Dermis microvascular lymphatic vessel endothelial cell (primary cell): ENCODE measurements at places on chromosomes 3 and 15. TPM values are rescaled to one million over a fixed set of nuclear protein-coding genes. Genes with fewer than 3 reads are reported as not detected.

GRCh38 chr15:99970891-99971430 lies 237.7 kb upstream of the LYSMD4 start:
- DNase-seq: no peak

The MOBP gene
- total RNA-seq: under 0.01 TPM in 1 of 2 replicates, not detected in the other

The FRMD5 gene
- total RNA-seq: 0.89 and 1.5 TPM in 2 replicates

- DNase-seq: no peak
These were observed 309.7 kb downstream of the LSAMP start for GRCh38 chr3:116135457-116136085.

DNA sequence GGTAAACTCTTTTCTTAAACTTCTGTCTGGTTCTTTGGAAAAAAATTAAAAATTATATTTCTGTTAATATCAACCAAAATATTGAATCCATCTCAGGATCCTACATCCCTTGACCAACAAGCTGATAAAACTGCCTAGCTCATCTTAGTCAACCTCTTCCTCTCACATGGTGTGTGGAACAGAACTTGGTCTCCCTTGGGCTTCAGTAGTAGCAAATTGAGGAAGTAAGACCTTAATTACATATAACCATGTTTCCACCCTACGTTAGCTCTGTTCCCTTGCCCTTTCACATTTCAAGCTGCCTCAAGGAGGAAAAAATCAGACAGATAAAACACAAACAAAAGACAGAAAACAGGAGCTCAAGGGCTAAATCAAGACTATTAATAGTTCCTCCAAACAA lies 116.4 kb downstream of the GREM1 start:
- DNase-seq: no peak

GRCh38 chr3:37183976-37184375 lies 9.6 kb upstream of the LRRFIP2 start:
- DNase-seq: no peak

The HTD2 gene
- 4.1 and 8.1 TPM in 2 replicates for total RNA-seq

GRCh38 chr15:53539878-53540277 lies 219.6 kb downstream of the WDR72 start:
- no peak for DNase-seq

The RAD54L2 gene
- 11.3 and 14.7 TPM in 2 replicates for total RNA-seq

The STIMATE gene
- total RNA-seq: 8.0 and 12.9 TPM in 2 replicates

The FANCD2OS gene
- not detected in 2 replicates for total RNA-seq

DNA sequence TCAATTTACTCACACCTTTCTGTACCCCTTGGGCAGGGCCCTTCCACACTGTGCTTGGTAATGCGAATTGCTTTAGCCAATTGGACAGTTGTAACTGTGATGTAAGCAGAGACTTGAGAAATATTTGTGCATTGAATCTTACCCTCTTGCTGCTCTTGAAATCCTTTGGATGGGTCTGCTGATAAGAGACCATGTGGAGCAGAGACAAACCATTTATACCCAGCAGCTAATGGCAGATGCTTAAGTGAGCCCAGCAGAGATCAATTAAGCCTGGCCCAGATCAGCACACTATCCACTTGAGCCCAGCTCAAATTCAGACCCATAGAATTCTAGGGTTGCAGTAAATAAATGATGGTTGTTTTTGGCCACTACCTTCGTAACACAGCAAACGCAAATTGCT lies 19.3 kb downstream of the MUC13 start:
- no peak for DNase-seq

DNA sequence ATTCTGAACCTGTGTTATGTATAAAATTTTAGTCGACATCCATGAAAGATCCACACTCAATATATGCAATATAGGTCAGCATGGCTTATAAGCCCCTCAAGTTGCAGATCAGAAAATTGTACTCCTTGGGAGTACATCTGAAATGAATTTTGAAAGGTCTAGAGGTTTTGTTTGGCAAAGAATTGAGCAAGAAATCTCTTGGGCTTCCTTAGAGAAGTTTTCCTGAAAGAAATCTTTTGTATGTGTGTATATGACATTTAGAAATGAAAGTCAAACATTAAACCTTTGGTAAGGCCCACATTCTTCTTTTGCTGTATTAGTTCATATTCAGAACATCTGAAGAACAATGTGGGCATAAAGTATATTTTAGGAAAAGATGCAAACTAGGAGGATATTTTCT lies 1006.6 kb downstream of the NAALADL2 start:
- DNase-seq: no peak

The RYR3 gene
- total RNA-seq: not detected in 2 replicates

The ZNF385D gene
- total RNA-seq: 1.3 and 4.2 TPM in 2 replicates

The C2CD4A gene
- total RNA-seq: 3.2 and 4.3 TPM in 2 replicates
